ENCODE measurements at places on chromosomes 7 and 10. TPM values are rescaled to one million over a fixed set of nuclear protein-coding genes. Genes with fewer than 3 reads are reported as not detected.

AGAP4 gene
- 6.0 TPM for total RNA-seq

MGAM2 gene
- total RNA-seq, result not detected

C10orf90 gene
- not detected for total RNA-seq

FAM241B gene
- 1.1 TPM for total RNA-seq

NPY4R gene
- not detected for total RNA-seq

CLCN1 gene
- total RNA-seq, result 3.6 TPM

NEUROG3 gene
- not detected for total RNA-seq

SH3PXD2A gene
- 57.7 TPM for total RNA-seq

SPDYE8 gene
- total RNA-seq, result not detected

RINT1 gene
- total RNA-seq, result 20.4 TPM

LRIT2 gene
- total RNA-seq, result not detected

CDC14C gene
- not detected for total RNA-seq

STEAP1 gene
- total RNA-seq, result 0.59 TPM

CLDN4 gene
- not detected for total RNA-seq

PPP1R17 gene
- total RNA-seq, result not detected

PSD gene
- total RNA-seq, result 0.64 TPM

MOSPD3 gene
- total RNA-seq, result 7.0 TPM

INA gene
- not detected for total RNA-seq

ABCB4 gene
- 3.2 TPM for total RNA-seq

UBE2D1 gene
- total RNA-seq, result 52.0 TPM

TWIST1 gene
- total RNA-seq, result 1.1 TPM

IGF2BP3 gene
- total RNA-seq, result 0.28 TPM

CPA1 gene
- 0.52 TPM for total RNA-seq

AGR2 gene
- total RNA-seq, result not detected

NRCAM gene
- 1.1 TPM for total RNA-seq

IDE gene
- 48.8 TPM for total RNA-seq

STEAP2 gene
- total RNA-seq, result 1.4 TPM

MACC1 gene
- total RNA-seq, result not detected

LRMDA gene
- total RNA-seq, result 2.4 TPM

CFAP69 gene
- 2.5 TPM for total RNA-seq

All from psoas muscle (tissue), 8 donors.